ENCODE measurements at places on chromosomes 3 and 15.

DNA sequence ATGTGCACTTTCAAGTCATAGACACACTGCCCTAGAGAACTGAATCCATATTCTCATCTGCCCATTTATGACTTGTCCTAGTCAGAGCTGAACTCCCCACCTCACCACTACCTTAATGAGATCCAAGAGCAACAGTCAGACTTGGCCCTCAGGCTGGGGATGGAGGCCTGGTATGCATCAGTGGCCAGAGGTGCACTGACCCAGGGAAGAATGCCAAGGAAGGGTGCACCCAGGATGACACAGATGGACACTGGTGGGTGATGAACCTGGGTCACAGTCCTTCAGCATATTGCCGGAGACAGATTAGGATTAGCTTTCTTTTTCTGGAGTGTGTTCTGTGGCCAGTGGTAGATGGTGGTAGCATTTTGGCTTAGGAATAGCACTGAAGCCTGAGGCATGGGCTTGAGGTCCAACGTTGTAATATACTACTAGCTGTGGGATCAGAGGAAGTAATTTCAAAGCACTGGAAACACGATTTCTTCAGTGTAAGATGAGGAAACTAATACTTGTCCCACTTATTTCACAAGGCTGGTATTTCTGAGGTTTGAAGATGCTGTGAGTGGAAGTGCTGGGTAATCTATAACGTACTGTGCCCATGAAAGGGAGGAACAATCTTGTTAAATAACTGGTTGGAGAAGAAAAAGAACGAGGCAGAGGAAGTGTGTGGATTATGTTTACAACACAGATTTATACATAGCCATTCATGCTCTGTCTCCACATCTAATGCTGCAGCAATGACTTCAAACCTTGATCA, 265.0 kb downstream of the THRB start:
- no peak for DNase-seq

GRCh38 chr15:74303741-74304309, 63.6 kb downstream of the CYP11A1 start:
- no peak for DNase-seq

GRCh38 chr3:156976933-156977332, 150.8 kb downstream of the LEKR1 start:
- no peak for DNase-seq

DNA sequence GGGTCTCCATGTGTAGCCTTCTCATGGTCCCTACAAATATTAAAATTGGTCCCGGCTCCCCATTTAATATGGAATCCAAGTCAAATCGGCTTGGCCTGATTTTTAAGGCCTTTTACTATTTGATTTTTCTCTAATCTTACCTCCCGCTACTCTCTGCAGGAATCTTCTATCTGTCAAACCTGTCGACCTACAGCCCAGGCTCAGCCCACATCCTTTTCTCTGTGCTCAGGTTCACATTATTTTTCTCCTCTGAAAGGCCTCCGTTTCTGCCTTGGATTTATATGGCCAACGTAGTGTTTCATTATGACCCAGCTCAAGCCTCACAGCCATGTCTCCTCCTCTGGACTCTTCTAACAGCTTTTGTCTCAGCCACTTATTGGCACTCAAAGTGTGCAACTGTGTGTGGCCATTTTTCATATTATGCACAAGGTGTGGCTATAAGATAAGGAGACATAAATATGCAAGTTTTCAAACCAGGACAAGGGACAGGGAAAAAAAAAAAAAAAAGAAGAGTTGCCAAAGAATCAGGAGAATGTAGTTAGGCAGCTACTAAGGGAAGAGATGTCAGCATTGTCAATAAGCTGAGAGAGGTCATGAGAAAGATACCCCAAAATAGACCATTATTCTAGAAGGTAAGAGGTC, 2.1 kb upstream of the GLCE start:
- DNase-seq: no peak

DNA sequence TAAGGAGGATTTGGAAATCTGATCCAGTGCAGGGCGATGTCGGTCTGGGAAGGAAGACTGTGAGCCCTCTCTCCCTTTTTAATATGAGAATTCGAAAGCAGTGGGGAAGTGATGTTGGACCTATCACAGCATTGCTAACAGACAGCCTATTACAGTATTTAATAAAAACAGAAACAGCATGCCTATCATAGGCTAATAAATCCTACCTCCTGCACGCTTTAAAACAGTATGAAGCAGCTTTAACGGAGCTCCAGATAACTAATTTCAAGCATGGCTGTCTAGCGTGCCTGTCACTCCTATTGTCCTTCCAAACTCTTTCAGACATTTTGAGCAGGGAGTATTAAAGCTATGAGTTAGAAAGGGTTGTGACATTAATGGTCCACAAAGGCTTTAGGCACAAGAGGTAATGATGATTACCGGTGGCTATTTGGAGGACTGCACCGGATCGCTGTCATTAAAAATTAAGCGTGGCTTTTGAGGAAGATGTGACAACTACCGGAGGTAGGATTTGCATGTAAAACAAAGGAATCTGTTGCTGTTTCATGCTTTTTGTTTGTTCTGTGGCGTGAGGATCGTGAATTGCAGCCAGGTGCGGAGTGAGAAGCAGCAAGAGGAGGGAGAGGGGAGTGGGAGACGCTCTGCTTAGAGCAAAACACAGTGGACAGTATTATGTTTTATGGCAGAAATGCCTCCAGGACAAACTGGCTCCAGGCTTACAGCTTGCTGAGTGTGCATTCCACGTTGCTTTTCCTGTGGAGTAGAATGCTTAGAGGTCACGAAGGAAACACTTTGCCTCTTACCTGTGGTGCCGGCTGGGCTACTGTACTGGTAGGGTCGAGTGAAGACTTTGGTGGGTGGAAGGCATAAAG, at the start of gene KCNMB2:
TSS of gene KCNMB2 (plus strand) at position 226 of the 869 bp plus-strand sequence.
- no peak for DNase-seq

All from stimulated activated CD4-positive, alpha-beta T cell treated with anti-CD3 and anti-CD28 coated beads, Interleukin-15, amount 100 ng/mL, for 24 hours (primary cell).